ENCODE measurements at places on chromosomes 16 and 17. TPM values are rescaled to one million over a fixed set of nuclear protein-coding genes. Genes with fewer than 3 reads are reported as not detected.
A peak's percentile ranks its signal among the peaks of the same experiment; 100 is the strongest.

- no peaks in the 10 kb centered on the region for H3K27me3 ChIP-seq
- no peak overlapping the region for H3K27ac ChIP-seq
- H3K4me3 ChIP-seq = no peak overlapping the region
- no peak for DNase-seq
- H3K4me1 ChIP-seq = no peaks in the 10 kb centered on the region
Measured at GRCh38 chr17:53186001-53186400, 636.7 kb upstream of the KIF2B start.

The MPP3 gene
- total RNA-seq = not detected

GRCh38 chr16:56204816-56205215 lies 13.5 kb downstream of the GNAO1 start:
- DNase-seq = no peak
- no peak overlapping the region for H3K4me3 ChIP-seq
- H3K27me3 ChIP-seq = no peaks in the 10 kb centered on the region
- peaks cover 5% of the 10 kb centered on the region for H3K36me3 ChIP-seq

- no peak overlapping the region for H3K4me3 ChIP-seq
- no peak for DNase-seq
- H3K36me3 ChIP-seq = no peaks in the 10 kb centered on the region
- no peaks in the 10 kb centered on the region for H3K27me3 ChIP-seq
- H3K27ac ChIP-seq = no peak overlapping the region
Measured at GRCh38 chr16:63613701-63614100, 1508.2 kb downstream of the CDH11 start.

The WFIKKN2 gene
- total RNA-seq = not detected

GRCh38 chr17:63151941-63152523 lies 186.0 kb downstream of the TANC2 start:
- H3K27me3 ChIP-seq = no peaks in the 10 kb centered on the region
- H3K4me1 ChIP-seq = peaks cover 13% of the 10 kb centered on the region
- no peaks in the 10 kb centered on the region for H3K36me3 ChIP-seq
- H3K4me3 ChIP-seq = no peak overlapping the region
- no peak for DNase-seq

- peak overlapping the region; percentile 91 for H3K27ac ChIP-seq
- no peaks in the 10 kb centered on the region for H3K27me3 ChIP-seq
- no peak overlapping the region for H3K4me3 ChIP-seq
Measured at GRCh38 chr16:15604460-15605440, 38.2 kb downstream of the MARF1 start.

The TBC1D3I gene
- 0.57 TPM for total RNA-seq

DNA sequence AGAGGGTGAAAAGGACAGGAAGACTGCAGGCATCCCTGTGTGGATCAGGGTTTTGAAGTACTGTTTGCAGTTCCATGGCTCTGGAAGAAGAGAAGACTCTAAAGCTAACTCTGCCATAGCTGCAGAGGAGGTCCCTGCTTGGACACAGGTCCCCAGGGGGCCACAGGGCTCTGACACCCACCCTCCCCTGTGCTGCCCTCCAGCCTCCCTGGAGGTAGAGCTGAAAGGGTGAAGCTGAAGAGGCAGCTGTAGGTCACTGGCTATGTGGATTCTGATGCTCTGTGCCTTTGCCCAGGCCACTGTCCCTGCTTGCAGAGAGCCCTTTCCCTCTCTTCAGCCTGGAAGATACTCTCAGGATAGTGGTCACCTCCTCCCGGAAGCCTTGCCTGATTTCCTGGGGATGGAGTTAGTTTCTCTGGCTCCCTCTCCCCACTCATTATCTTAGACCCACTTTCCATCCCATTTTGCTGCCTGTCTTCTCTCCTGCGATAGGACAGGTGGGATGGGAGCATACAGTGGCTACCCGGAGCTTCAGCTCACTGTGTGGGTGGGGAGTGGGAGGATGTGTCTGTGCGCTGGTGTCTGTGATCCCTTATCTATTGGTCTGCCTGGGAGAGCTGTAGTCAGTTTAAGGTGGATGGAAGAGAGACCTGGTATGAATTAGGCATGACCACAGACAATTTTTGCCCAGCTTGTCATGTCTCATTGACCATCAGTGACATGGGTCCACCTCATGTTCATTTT lies 89.8 kb upstream of the TMEM97 start:
- peaks cover 10% of the 10 kb centered on the region for H3K4me1 ChIP-seq
- peaks cover 43% of the 10 kb centered on the region for H3K27me3 ChIP-seq
- H3K36me3 ChIP-seq = peaks cover 2% of the 10 kb centered on the region
- H3K4me3 ChIP-seq = no peak overlapping the region
- DNase-seq = no peak
- no peak overlapping the region for H3K27ac ChIP-seq

DNA sequence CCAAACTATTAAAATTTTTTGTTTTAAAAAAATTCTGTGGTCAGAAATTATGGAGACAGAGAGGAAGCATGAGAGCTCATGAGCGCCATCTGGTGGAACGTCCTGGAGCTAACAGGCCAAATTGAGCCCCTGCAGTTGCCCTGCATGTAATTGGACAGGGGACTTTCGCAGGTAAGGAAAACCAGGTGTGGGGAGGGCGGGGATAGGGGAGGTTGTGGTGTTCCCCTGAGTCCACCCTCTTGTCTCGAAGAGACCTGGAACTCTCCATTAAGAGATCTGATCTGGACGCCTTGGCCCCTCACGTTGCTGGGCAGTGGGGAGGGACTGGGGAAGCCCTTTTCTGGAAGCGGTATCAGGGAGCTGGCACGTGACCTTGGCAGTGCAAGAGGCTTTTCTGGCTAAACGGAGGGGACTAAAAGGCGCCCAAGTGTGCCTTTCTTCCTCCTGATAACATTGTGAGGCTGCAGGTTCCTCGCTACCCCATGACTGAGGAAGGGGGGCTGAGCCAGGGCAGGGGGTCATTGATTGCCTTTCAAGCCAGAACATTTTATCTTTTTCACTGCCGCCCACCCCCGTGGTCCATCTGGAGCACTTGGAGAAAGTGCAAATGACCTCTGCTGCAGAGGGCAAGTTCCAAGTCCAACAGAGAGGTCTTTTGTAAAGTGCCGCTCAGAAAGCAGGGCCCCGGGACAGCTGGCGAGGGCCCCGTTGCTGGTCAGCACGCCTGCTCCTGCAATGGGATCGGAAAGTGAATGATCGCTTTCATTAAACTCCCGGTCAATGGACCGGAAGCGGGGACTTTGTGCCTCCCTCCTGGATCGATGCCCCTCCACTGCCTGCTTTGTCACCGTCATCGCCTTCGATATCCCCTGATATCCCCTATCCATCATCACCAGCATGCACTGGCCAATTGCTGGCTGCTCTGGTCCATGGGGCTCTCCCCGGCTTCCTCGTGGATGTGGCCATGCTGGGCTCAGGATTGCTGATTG lies 18.4 kb downstream of the PDILT start:
- no peak overlapping the region for H3K27ac ChIP-seq
- DNase-seq = peak; percentile 28
- H3K27me3 ChIP-seq = peaks cover 14% of the 10 kb centered on the region
- H3K4me3 ChIP-seq = no peak overlapping the region
- no peaks in the 10 kb centered on the region for H3K36me3 ChIP-seq

The EVI2A gene
- total RNA-seq = 41.5 TPM

The SOST gene
- not detected for total RNA-seq

The SAMD14 gene
- 5.8 TPM for total RNA-seq

GRCh38 chr17:40150276-40150675 lies 9.9 kb downstream of the CASC3 start:
- H3K4me1 ChIP-seq = peaks cover 44% of the 10 kb centered on the region
- H3K36me3 ChIP-seq = peaks cover 18% of the 10 kb centered on the region
- no peak for DNase-seq

The C17orf100 gene
- total RNA-seq = 2.5 TPM

- no peaks in the 10 kb centered on the region for H3K36me3 ChIP-seq
- DNase-seq = no peak
- H3K27me3 ChIP-seq = no peaks in the 10 kb centered on the region
- no peaks in the 10 kb centered on the region for H3K4me1 ChIP-seq
Measured at GRCh38 chr16:5451641-5452040, 354.0 kb upstream of the EEF2KMT start.

The HSD11B2 gene
- not detected for total RNA-seq

GRCh38 chr16:2752035-2752849 lies at the start of gene SRRM2:
TSS of gene SRRM2 (plus strand) at chr16:2752638. CDS start at chr16:2756365, 3,727 bp downstream.
- peak within 1 kb of the TSS; percentile 95 for H3K4me3 ChIP-seq
- peak; percentile 88 for DNase-seq
- H3K4me1 ChIP-seq = peaks cover 41% of the 10 kb centered on the region
- H3K27ac ChIP-seq = peak within 1 kb of the TSS; percentile 97
- H3K36me3 ChIP-seq = peaks cover 20% of the 10 kb centered on the region

GRCh38 chr16:920717-921116 lies 50.1 kb downstream of the LMF1 start:
- H3K36me3 ChIP-seq = no peaks in the 10 kb centered on the region
- H3K27ac ChIP-seq = no peak overlapping the region
- H3K4me1 ChIP-seq = peaks cover 13% of the 10 kb centered on the region
- no peaks in the 10 kb centered on the region for H3K27me3 ChIP-seq

- H3K4me3 ChIP-seq = no peak overlapping the region
- H3K36me3 ChIP-seq = peaks cover 8% of the 10 kb centered on the region
- H3K4me1 ChIP-seq = peaks cover 5% of the 10 kb centered on the region
- no peak overlapping the region for H3K27ac ChIP-seq
Measured at GRCh38 chr17:45093444-45094110, 32.5 kb downstream of the NMT1 start.

- no peak overlapping the region for H3K27ac ChIP-seq
- H3K36me3 ChIP-seq = peaks cover 7% of the 10 kb centered on the region
- peaks cover 28% of the 10 kb centered on the region for H3K27me3 ChIP-seq
- DNase-seq = no peak
- peaks cover 20% of the 10 kb centered on the region for H3K4me1 ChIP-seq
Measured at GRCh38 chr17:17724307-17725010, 43.2 kb downstream of the RAI1 start.

The SRL gene
- not detected for total RNA-seq

The ZMYND15 gene
- 1.0 TPM for total RNA-seq

GRCh38 chr17:12909046-12909445 lies 108.8 kb downstream of the ELAC2 start:
- no peaks in the 10 kb centered on the region for H3K36me3 ChIP-seq
- H3K27ac ChIP-seq = no peak overlapping the region
- H3K27me3 ChIP-seq = peaks cover 25% of the 10 kb centered on the region
- DNase-seq = no peak

- DNase-seq = no peak
- H3K27ac ChIP-seq = no peak overlapping the region
- H3K27me3 ChIP-seq = no peaks in the 10 kb centered on the region
- H3K4me3 ChIP-seq = no peak overlapping the region
- H3K4me1 ChIP-seq = peaks cover 33% of the 10 kb centered on the region
Measured at GRCh38 chr17:67496286-67496685, 119.2 kb downstream of the PITPNC1 start.

GRCh38 chr17:49521471-49522356 lies 26.6 kb downstream of the NGFR start:
- peaks cover 12% of the 10 kb centered on the region for H3K4me1 ChIP-seq
- no peak overlapping the region for H3K4me3 ChIP-seq
- DNase-seq = no peak
- H3K27me3 ChIP-seq = peaks cover 35% of the 10 kb centered on the region
- no peak overlapping the region for H3K27ac ChIP-seq

DNA sequence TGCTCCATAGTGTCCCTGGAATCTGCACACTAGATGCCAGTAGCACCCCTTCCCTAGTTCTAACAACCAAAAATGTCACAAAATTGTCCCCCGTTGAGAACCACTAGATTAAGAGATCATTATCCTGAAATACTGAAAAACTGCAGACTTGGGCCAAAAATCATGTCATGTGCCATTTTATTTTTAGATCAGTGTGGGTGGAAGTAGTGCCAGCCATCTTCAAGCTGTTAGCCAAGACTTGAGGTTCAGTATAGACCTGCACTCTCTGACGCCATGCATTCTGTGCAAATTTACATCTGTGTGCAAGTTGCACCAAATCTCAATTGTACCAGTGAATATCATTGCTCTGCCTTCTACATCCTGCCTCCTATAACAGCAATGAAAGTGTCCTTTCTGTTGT lies 31.5 kb upstream of the NOL11 start:
- peaks cover 4% of the 10 kb centered on the region for H3K36me3 ChIP-seq
- H3K27me3 ChIP-seq = no peaks in the 10 kb centered on the region
- H3K4me1 ChIP-seq = peaks cover 2% of the 10 kb centered on the region
- no peak overlapping the region for H3K27ac ChIP-seq
- DNase-seq = no peak

DNA sequence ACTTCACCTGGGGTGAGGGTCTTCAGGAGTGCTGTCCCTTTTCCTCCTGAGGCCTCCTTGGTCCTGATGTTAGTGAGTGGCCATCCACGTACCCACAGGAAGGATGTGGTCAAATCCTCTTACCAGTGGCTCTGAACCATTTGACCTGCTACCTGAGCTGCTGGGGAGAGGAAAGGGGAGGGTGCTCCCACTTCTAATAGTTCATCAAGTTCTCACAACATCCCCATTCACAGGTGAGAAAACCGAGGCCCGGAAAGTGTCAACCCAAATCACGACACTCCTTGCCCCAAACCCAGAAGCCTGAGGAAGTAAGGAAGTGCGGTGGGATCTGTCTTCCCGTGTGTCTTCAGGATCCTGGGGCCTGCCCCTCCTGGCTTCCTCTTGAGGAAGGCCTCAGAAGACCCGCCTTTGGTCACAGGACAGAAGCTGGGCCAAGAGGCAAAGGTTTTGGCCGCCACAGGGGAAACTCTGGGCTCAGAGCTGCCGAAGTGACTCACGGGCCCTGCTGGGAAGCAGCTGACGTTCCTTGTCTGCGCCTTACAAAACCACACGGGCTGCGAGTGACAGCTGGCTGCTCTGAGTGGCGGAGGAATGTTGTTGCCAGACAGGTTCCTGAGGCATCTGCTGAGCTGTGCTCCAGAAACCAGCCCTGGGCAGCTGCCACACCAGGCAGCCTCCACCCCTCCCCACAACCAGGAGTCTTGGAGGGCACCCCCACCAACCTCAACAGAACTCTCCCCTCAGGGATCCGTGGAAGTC lies 13.9 kb upstream of the KIFC3 start:
- H3K27ac ChIP-seq = peak overlapping the region; percentile 32
- no peak overlapping the region for H3K4me3 ChIP-seq
- peaks cover 16% of the 10 kb centered on the region for H3K4me1 ChIP-seq
- H3K36me3 ChIP-seq = no peaks in the 10 kb centered on the region
- no peak for DNase-seq

The SRCIN1 gene
- 0.52 TPM for total RNA-seq

The CD300LF gene
- 0.29 TPM for total RNA-seq

The PLSCR3 gene
- 120 TPM for total RNA-seq

The OR4D1 gene
- total RNA-seq = 1.0 TPM
